ENCODE measurements at places on chromosomes 3 and 15.

DNA sequence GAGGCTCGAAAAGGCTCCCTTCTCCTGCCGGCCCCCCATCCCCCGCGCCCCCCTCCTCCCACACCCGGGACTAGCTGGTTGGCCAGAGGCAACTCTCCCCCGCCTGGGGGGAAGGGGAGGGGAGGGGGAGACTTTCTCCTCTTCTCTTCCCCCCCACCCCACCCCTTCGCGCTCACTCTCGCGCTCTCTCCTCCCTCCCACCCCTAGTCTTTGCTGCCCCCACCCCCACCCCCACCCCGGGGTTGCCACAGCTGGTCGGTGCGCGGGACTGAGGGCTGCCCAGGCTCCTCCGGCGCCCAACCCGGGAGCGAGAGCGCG is 710 bp downstream of the MECOM start:
- no peak for DNase-seq

GRCh38 chr3:146523531-146523930 is 20.9 kb downstream of the PLSCR1 start:
- DNase-seq, result no peak

DNA sequence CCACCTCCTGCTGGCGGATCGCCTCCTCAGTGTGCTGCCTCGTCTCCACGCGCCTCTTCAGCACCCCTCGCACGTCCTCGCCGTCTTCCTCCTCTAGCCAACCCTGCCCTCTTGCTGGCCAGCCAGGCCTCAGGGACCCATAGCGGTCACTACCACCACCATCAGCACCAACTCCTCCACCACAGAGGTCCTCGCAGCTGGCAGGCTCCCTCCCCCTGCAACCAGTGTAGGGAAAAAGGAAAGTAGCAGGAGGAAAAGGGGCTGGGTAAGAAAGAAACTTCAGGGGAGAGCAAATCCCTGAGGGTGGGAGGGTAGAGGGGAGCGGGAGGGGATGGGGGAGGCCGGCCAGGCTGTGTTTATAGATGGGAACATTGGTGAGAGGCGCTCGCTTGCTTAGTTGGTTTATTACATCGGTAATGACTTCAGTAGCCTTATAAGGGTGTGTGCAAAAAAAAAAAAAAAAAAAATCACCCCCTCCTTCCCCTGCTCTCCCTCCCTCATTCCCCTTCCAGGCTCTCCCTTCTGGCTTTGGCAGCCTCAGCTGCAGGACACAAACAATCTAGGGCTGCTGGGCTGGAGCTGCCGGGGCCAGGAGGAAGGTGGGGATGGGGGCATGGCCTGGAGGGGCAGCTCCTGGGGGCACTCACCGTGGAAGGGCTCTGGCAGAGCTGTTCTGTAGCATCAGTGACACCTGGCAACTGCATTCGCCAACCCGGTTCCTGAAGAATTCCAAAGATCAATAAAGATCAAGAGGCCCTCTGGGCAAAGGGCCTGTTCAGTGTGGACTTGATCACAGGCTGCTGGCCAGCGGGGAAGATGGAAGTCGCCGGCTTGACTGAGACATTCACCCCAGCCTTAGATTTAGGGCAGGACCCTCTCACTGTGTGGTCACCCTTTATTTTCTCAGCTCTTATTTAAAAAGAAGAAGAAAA is 116.2 kb upstream of the HACD2 start:
- no peak for DNase-seq

DNA sequence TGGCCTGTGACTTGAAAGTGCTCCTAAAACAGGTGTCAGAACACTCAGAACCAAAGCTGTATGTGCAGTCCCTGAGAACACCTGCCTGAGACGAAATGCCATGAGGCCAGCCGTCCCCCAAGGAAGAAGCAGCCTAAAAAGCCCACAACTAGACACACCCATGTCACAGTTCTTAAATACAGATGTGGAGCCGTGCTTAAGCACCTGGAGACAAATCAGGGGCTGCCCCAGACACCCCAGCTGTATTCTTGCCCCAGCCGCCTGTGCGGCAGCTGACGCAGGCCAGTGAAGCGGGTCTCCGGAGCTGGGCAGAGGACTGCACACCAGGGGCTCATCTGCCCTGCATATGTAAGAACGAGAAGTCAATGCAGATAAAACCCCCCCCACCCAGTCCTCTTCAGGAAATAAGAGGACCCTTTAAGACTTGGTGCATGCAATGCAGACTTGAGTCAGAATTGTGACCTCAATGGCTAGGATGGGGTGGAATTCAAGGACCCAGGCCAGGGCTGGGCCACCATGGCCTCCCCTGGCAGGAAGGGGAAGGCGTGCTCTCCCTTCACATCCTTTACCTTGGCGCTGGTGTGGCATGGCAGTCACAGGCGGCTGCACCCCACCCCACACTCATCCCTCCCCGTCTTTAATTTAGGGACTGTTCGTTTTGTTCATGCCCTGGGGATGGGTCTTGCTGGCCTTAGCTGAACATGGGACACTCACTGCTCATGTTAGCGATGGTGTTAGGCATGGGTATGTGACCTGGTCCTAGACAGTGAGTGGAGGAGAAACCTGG is 27.7 kb upstream of the PLXNA1 start:
- no peak for DNase-seq

GRCh38 chr3:78632925-78633553 is 1134.8 kb downstream of the ROBO1 start:
- no peak for DNase-seq

DNA sequence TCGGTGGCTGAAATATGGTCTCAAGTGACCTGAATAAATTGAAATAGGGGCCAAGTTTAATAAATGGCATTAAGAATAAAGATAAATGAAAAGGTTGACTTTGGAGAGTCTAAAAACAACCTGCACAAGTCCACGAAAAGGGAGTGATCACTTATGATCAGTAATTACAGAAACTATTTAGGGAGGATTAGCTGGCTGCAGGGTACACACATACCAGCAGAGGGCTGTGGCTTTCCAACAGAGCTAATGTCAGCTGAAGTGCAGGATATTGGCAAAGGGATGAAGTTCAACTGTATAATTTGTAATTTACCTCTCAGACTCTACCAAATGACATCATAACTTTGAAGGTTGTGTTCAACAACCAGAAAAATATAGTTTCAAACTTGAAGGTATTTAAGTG is 86.8 kb downstream of the SYNPR start:
- DNase-seq, result no peak

GRCh38 chr3:141302364-141303141 is 65.8 kb upstream of the ZBTB38 start:
- no peak for DNase-seq

DNA sequence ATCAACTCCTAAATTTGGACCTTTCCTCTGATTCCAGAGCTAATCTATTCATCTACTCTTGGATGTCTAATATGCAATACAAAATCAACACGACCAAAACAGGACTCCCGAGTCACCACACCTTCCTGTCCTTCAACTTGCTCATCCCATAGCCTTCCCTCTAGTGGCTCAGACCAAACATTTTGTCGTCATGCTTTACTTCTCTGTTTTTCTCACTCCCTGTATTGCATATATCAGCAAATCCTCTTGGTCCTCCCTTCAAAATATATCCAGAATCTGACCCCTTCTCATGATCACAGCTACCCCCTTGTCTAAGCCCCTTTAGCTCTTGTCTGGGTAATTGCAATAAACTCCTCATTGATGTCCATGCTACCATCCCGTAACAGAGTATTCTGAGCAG is 30.5 kb upstream of the DCP1A start:
- no peak for DNase-seq

GRCh38 chr3:75140904-75141615 is 523.1 kb upstream of the FRG2C start:
- DNase-seq, result no peak

DNA sequence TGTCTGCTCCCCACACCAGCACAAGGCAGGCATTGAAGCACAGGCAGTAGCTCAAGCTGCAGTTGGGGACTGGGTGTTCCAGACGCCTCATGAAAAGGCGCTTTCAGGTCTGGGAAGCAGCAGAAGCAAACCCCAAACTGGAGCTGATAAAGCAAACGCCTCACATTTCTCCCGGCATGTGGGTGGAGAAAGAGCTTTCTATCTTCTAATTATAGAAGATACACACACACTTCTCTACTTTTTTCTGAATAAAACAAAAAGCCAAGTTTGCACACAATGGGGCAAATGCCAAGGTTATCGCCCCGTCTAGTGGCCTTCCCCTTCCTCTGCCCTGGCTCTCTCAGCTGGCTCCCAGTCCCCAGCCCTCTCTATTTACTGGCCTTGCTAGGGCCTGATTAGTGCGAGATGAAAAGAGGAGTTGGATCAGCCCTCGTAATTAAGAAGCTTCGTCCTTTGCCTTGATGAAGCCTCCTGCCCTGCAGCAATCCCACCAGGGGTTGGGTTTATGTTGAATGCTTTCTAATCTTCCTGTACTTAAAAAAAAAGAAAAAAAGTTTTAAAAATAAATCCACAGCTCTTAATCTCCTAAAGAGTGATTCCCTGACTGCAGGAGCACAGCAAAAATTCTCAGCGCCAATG is 120.2 kb downstream of the MEGF11 start:
- no peak for DNase-seq

- DNase-seq, result no peak
Measured at GRCh38 chr15:97947465-97948260, 12.8 kb upstream of the ARRDC4 start.

- DNase-seq, result no peak
Measured at GRCh38 chr3:38583688-38584087, 65.8 kb downstream of the SCN5A start.

GRCh38 chr15:29840926-29841325 is 18.7 kb upstream of the TJP1 start:
- DNase-seq, result no peak

DNA sequence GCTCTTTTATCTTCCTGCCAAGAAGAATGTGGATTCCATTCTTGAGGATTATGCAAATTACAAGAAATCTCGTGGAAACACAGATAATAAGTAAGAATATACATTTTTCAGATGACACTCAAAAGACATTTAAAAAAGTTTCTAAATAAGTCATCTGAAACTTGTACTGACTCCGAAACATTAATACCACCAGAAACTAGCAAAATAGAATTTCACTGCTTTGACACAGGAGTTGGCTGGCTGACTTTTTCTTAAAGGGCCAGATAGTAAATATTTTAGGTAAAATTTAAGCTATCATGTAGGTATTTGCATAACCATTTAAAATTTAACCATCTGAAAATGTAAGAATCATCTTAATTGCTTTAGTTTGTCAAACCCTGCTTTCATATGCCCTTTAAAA is 20.8 kb downstream of the MORF4L1 start:
- DNase-seq, result no peak

- no peak for DNase-seq
Measured at GRCh38 chr15:77865106-77865610, 212.4 kb downstream of the TBC1D2B start.

DNA sequence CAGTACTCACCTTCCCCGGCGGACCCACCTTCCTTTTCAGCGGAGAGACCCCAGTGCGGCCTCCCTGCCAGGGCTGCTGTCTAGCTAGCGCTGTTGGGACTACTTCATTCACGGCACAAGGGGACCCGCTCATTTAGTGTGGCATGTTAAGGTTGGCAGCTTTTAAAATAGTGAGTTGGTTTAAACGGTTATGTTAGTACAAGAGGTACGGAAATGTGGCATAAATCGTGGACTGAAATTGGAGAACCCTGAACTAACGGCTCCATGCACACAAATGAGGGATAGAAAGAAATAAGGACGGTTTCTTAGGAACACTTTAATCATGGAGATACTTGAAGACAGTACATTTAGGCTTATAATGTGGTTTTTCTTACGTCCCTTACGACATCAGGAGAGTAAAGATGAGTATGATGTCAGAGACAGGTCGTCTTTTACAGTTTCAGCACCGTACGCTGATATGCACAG is 752 bp downstream of the CEP63 start:
- DNase-seq, result no peak

GRCh38 chr3:45426161-45426560 is 37.8 kb downstream of the LARS2 start:
- DNase-seq, result no peak

- DNase-seq, result no peak
Measured at GRCh38 chr15:67992834-67993233, 61.3 kb upstream of the PIAS1 start.
